GF-D8 (cell line): ENCODE measurements at places on chromosomes 2 and 18.
A peak's percentile ranks its signal among the peaks of the same experiment; 100 is the strongest.

DNA sequence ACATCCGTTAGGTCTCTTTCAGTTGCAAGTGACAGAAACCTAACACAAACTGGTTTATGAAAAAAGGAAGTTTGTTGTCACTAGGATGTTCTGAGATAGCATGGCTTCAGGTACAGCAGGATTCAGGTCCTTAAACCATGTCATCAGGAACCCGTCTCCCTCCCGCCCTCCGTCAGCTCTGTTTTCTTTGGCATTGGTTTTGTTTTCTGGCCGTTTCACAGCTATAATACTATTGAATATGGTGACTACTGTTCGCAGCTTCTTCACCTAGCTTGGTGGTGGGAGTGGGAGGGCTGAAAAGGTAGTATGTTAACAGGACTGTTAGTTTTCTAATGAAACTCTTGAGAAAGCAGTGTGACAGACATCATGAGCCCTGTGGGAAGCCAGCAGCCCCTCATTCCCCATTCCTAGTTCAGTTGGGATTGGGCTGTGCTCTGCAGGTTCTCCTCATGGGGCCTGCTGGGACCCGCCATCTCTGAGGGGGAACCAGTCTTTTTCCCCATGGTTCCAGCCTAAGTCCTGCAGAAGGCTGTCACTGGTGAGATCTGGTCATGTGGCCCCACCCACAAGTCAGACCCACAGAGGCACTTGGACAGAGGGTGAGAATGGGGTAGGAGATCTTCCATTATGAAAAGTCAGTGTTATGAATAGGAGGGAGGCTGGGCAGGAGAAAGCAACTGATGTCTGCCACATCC is 12.1 kb downstream of the PTMA start:
- DNase-seq: no peak

- DNase-seq: no peak
These were observed 332.9 kb upstream of the NT5C1B start for GRCh38 chr2:18922276-18922675.

GRCh38 chr18:48345596-48345995 is 63.6 kb downstream of the ZBTB7C start:
- no peak for DNase-seq

GRCh38 chr2:122851161-122851560 is 1095.7 kb downstream of the TSN start:
- DNase-seq: no peak

DNA sequence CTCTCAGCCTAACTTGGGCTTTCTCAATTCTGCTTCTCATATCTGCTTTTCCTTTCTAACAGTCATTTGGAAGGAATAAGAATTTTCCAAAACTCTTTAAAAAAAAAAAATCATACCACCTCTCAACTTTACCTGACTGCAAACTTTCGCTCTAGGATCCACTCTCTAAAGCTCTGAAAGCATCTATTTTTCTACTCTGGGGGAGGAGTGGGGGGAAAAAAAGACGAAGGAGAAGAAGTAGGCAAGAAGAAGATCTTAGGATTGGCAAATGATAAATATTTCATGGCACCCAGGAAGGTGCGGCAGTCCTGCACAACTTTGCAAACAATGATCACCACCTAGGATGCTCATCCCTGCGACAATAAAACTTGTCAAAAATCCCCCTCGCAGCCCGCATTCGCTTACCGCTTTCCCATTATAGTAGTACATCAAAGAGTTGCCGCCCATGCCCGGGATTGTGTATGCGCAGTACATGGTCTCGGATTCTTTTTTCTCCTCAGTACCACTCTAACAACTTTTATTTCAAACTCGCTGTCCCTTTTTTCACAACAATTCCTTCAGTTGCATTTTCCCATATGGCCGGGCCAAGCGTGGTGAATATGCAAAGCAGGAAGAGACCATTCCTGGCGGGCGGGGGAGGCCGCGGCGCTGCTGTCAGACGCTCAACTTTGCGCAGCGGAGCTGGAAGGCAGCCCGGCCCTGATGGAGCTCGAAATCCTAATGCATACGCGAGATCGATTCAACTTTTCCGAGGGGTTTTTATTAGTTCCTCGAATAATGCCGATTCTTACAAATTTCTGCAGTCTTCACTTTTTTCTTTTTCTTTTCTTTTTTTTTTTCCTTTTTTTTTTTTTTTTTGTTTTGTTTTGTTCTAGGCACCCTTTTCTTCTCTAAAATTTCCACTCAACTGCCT is 266.5 kb downstream of the TCF4 start:
- peak; percentile 74 for DNase-seq

- no peak for DNase-seq
These were observed 191.6 kb downstream of the TTC32 start for GRCh38 chr2:19710230-19710629.
